ENCODE measurements at places on chromosomes 6 and 20. TPM values are rescaled to one million over a fixed set of nuclear protein-coding genes. Genes with fewer than 3 reads are reported as not detected.
A peak's percentile ranks its signal among the peaks of the same experiment; 100 is the strongest.

DNA sequence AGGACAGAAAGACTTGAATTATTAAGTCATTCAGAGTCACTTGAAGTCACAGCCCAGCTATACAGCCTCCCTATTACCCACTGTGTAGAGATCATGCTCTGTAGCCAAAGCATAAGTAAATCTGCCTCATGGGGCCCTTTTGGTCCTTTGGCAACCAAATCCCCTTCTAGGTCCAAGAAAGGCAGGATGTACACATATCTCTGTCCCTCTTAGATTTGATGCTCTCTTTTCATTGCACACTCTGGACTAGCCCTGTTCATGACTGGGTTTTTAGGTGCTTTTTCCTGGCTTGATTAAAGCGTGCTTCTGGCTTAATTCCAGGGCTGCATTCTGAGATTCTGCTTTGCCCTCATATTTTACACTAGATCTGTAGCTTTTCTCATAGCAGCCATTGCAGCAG lies 296.8 kb downstream of the TENT5A start:
- no peak for DNase-seq
- no peak overlapping the region for H3K4me3 ChIP-seq
- no peak overlapping the region for H3K27ac ChIP-seq
- no peaks in the 10 kb centered on the region for H3K36me3 ChIP-seq
- no peaks in the 10 kb centered on the region for H3K27me3 ChIP-seq

DNA sequence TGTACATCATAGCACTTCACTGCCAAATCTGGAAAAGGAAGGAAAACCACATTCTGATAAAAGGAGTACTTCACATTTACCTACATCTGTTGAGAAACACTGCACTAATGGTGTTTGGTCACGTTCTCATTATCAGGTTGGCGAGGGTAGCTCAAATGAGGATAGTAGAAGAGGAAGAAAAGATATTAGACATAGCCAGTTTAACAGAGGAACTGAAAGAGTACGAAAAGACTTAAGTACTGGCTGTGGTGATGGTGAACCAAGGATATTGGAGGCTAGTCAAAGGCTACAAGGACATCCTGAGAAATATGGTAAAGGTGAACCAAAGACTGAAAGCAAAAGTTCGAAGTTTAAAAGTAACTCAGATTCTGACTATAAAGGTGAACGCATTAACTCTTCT lies 32.0 kb upstream of the GJA10 start:
- no peak overlapping the region for H3K27ac ChIP-seq
- peaks cover 100% of the 10 kb centered on the region for H3K36me3 ChIP-seq
- no peak overlapping the region for H3K4me3 ChIP-seq
- no peaks in the 10 kb centered on the region for H3K27me3 ChIP-seq
- no peak for DNase-seq

Gene TAGAP
- total RNA-seq = 3.0 TPM

Gene NOL7
- total RNA-seq = 97.2 TPM

Gene TMX4
- 48.1 TPM for total RNA-seq

DNA sequence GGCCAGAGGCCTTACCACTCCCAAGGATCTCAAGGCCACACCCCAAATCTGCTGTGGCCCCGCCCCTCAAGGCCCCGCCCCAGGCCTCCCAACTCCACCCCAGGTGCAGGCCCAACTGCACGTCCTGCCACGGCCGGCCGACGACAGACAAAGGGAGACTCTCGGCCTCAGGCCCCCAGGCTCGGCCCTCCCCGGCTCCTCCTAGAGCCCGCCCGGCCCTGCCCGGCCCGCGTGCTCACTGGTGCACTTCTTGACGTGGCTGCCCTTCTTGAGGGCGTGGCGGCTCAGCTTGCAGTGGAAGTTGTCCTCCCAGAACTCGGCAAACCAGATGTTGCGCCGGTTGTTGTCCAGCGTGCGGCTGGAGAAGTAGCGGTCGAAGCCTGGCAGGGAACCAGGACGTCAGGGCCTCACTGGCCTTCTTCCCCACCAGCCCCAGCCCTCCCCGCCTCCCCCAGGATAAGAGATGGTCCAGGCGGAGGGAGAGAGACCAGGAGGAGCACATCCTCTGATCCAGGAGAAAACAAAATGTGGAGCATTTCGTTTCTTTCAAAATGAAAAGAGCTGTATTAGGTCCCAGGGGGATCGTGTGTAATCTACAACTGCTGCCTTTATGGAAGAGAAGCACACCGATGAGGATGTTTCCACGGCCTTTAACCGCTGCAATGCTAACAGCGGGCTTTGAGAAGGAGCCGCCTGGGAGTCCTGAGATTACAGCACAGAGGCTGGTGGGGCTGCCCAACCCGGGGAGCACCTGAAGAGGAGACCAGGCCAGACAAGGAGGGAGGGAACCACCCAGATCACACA lies 89.4 kb downstream of the GRM4 start:
- DNase-seq = no peak
- peak overlapping the region; percentile 25 for H3K4me3 ChIP-seq
- H3K27me3 ChIP-seq = peaks cover 49% of the 10 kb centered on the region
- H3K36me3 ChIP-seq = no peaks in the 10 kb centered on the region

Gene TMEM14A
- total RNA-seq = 31.1 TPM

GRCh38 chr6:142763205-142763604 lies 181.8 kb downstream of the HIVEP2 start:
- no peak overlapping the region for H3K27ac ChIP-seq
- no peak for DNase-seq
- peaks cover 46% of the 10 kb centered on the region for H3K36me3 ChIP-seq
- H3K4me1 ChIP-seq = no peaks in the 10 kb centered on the region
- H3K27me3 ChIP-seq = no peaks in the 10 kb centered on the region
- no peak overlapping the region for H3K4me3 ChIP-seq

GRCh38 chr20:36607586-36608387 lies 2.2 kb downstream of the RAB5IF start:
- H3K4me1 ChIP-seq = peaks cover 18% of the 10 kb centered on the region
- H3K27me3 ChIP-seq = no peaks in the 10 kb centered on the region
- no peak for DNase-seq

DNA sequence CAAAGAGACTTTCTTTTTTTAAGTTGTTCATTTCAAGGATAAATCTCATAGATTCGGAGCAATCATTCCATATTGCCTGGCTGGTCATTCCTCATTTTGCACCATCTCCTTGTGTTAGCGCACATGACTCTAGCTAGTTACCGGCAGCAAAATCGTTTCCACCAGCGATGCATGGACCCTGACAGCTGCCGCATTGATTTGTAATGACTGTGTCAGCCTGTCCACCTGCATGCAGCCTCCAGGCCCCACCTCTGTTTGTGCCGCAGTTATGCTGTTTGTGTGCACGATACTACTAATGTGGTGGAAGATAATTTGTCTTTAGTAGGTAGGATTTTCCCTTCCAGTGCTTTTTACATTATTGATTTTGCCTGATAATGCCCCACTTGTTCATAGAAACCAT lies 164.0 kb downstream of the TBC1D7 start:
- no peak overlapping the region for H3K27ac ChIP-seq
- H3K36me3 ChIP-seq = no peaks in the 10 kb centered on the region
- no peak overlapping the region for H3K4me3 ChIP-seq
- no peaks in the 10 kb centered on the region for H3K4me1 ChIP-seq
- no peaks in the 10 kb centered on the region for H3K27me3 ChIP-seq
- DNase-seq = no peak

Gene FOXO3
- total RNA-seq = 119 TPM

DNA sequence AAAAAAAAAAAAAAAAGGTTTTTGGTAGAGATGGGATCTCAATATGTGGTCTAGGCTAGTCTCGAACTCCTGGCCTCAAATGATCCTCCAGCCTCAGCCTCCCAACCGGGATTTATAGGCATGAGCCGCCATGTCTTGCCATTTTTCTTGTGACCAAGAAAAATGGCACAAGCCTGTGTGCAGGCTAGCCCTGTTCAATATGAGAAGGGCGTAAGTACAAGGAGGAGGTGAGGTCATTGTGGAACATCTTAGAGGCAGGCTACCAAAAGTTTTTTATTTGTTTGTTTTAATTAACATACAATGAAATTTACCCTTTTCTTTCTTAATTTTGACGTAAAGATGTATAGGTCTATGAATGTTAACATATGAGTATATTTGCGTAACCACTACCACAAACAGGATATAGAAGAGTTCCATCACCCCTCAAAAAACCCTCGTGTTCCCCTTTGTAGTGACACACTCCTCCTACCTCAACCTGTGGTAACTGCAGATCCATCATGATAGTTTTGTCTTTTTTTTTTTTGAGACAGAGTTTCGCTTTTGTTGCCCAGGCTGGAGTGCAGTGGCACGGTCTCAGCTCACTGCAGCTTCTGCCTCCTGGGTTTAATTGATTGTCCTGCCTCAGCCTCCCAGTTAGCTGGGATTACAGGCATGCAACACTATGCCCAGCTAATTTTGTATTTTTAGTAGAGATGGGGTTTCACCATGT lies 28.3 kb upstream of the KIF3B start:
- H3K4me1 ChIP-seq = no peaks in the 10 kb centered on the region
- H3K36me3 ChIP-seq = no peaks in the 10 kb centered on the region
- H3K27ac ChIP-seq = no peak overlapping the region
- no peaks in the 10 kb centered on the region for H3K27me3 ChIP-seq
- DNase-seq = no peak

DNA sequence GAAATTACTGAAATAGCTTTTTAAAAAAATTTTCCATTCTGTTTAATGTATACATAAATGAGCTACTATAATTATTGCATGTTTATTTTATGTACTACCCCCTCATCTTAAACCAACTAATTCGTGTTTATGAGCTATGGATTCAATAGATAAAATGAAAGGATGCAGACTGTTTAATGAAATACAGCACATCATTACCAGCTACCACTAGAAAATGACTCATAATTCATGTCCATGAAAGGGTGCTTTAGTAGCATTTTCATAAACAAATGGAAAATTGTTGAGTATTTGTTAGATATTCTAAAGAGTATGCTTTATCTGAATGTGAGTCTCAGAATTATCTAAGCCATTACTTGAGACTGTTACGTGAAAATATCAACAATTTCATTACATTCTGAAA lies 1590.1 kb downstream of the HACE1 start:
- H3K27ac ChIP-seq = no peak overlapping the region
- no peak for DNase-seq
- no peaks in the 10 kb centered on the region for H3K36me3 ChIP-seq

DNA sequence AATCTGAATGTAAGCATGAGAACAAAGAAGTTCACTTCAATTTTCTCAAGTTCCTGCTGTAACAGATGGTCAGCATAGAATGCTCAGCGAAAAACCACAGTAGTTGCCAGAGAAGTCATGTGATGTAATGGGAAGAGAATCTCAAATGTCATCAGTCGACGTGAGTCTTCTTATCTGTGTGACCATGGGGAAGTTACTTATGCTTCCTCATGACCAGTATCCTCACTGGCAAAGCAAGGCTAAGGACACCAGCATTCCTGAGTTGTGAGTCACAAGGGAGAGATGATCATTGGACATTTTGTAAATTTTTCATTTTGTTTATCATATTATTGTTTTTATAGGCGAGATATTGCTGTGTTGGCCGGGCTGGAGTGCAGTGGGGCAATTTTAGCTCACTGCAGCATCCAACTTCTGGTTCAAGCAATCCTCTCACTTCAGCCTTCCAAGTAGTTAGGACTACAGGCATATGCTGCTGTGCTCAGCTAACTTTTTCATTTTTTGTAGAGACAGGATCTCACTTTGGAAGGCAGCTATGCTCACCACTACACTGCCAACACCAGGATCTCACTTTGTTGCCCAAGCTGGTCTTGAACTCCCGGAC lies 21.9 kb downstream of the SGK1 start:
- peaks cover 5% of the 10 kb centered on the region for H3K4me1 ChIP-seq
- no peaks in the 10 kb centered on the region for H3K36me3 ChIP-seq
- no peak for DNase-seq
- no peaks in the 10 kb centered on the region for H3K27me3 ChIP-seq
- no peak overlapping the region for H3K4me3 ChIP-seq
- H3K27ac ChIP-seq = peak overlapping the region; percentile 25

Gene CEP57L1
- 15.0 TPM for total RNA-seq

Gene LY6G6C
- not detected for total RNA-seq

DNA sequence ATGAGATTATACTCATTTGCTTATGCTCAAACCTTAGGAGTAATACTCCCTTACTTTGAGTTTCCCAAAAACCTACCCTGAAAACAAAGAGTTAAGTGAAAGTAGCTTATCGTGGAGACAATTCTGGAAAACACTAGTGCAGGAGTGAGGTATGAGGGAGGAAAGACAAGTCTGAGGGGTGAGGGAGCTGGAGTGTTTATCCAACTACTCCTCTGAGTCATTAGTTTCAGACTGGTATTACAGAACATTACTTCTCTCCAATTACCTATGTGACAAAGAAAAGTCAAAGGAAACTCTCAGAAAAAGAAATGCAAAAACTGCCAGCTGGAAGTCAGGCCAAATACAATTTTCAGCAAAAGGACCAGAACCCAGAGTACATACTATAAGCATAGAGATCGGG lies 171.1 kb upstream of the SPTLC3 start:
- no peak for DNase-seq
- H3K27ac ChIP-seq = no peak overlapping the region
- no peaks in the 10 kb centered on the region for H3K4me1 ChIP-seq
- H3K36me3 ChIP-seq = no peaks in the 10 kb centered on the region

- no peak overlapping the region for H3K27ac ChIP-seq
- no peak for DNase-seq
- H3K27me3 ChIP-seq = no peaks in the 10 kb centered on the region
- H3K36me3 ChIP-seq = no peaks in the 10 kb centered on the region
- no peak overlapping the region for H3K4me3 ChIP-seq
Observed at GRCh38 chr6:132300323-132300949, 100.8 kb downstream of the MOXD1 start.

GRCh38 chr6:37673436-37673835 lies 24.2 kb downstream of the MDGA1 start:
- no peak overlapping the region for H3K27ac ChIP-seq
- DNase-seq = no peak
- no peaks in the 10 kb centered on the region for H3K27me3 ChIP-seq
- H3K4me3 ChIP-seq = no peak overlapping the region
- no peaks in the 10 kb centered on the region for H3K36me3 ChIP-seq

DNA sequence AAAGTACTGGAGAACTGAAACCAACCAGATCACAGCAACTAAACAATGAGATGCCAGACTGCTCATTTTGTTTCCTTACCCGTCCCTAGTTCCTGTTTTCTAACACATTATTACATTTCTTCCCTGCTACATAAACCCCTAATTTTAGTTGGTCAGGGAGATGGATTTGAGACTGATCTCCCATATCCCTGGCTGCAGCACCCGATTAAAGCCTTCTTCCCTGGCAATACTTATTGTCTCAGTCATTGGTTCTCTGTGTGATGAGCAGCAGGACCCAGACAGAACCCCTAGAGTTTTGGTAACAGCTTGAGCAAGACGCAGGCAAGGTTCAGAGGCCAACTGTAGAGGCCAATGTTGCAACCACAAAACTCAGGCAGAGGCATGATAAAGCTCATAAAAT lies 28.3 kb upstream of the HACE1 start:
- H3K36me3 ChIP-seq = no peaks in the 10 kb centered on the region
- H3K27ac ChIP-seq = no peak overlapping the region
- no peak overlapping the region for H3K4me3 ChIP-seq
- H3K4me1 ChIP-seq = no peaks in the 10 kb centered on the region
- H3K27me3 ChIP-seq = no peaks in the 10 kb centered on the region

DNA sequence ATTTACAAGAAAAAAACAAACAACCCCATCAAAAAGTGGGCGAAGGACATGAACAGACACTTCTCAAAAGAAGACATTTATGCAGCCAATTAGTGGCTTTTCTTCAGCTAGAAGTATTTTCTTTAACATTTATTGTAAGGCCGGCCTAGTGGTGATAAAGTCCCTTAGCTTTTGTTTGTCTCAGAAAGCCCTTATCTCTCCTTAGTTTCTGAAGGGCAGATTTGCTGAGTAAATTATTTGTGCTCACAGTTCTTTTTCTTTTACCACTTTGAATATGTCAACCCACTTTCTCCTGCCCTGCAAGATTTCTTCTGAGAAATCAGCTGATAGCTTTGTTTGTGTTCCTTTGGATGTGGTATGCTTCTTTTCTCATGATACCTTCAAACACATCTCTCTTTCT lies 344.0 kb upstream of the SYNCRIP start:
- H3K4me3 ChIP-seq = no peak overlapping the region
- H3K27me3 ChIP-seq = no peaks in the 10 kb centered on the region
- H3K4me1 ChIP-seq = no peaks in the 10 kb centered on the region
- DNase-seq = no peak
